ENCODE measurements at places on chromosomes 4 and X.
A peak's percentile ranks its signal among the peaks of the same experiment; 100 is the strongest.

DNA sequence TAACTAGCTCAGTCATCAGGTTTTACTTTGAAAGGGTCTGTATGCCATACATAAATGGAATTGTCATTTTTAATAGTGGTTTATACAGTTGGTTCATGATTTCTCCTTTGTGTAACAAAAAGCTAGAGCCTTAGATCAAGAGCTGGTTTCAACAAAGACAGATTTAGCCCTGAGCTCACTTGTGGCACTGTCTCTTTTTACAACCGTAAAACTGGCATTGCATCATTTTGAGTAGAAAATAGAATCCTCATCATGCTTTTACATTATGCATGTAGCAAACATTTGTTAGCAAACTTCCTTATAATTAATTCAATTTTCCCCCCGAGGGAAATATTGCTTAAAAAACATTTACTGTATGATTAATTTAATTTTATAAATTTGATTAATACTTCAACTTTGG, 1871.5 kb downstream of the ARAP2 start:
- DNase-seq, result no peak

DNA sequence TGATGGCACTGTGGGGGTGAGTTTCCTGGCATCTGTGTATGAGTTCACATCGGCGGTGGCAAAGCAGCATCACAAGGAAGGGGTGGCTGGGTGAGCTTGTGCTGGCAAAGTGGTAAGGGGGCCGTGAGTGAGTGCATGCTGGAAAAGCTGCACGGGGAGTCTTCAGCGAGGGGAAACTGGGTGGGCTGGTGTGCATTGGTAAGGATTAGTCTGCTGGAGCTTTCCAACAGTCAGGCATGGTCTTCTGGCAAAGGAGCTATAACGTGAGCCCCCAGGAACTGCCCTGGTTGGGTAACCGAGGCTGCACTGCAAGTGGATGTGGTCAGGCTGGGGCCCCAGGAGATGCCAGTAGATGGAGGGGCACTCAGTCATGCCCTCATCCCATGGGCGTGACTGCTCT, 30.7 kb downstream of the ADAM29 start:
- DNase-seq, result no peak

DNA sequence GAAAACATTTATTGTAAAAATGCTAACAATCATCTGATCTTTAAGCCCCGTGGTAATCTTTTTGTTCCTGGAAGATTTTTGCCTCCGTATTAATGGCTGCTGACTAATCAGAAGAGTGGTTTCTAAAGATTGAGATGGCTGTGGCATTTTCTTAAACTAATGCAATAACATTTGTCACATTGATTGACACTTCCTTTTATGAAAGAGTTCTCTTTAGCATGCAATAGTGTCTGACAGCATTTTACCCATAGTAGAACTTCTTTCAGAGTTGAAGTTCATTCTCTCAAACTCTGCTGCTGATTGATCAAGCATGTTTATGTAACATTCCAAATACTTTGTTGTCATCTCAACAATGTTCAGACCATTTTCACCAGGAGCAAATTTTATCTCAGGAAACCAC, 26.8 kb upstream of the UGT2B4 start:
- no peak for DNase-seq

GRCh38 chrX:102652031-102652688, 877 bp downstream of the GPRASP1 start:
- DNase-seq, result peak; percentile 47

- DNase-seq, result no peak
These were observed 130.2 kb downstream of the ENOX2 start for GRCh38 chrX:130772776-130773143.

- DNase-seq, result no peak
These were observed 19.1 kb downstream of the STARD8 start for GRCh38 chrX:68666580-68666979.

DNA sequence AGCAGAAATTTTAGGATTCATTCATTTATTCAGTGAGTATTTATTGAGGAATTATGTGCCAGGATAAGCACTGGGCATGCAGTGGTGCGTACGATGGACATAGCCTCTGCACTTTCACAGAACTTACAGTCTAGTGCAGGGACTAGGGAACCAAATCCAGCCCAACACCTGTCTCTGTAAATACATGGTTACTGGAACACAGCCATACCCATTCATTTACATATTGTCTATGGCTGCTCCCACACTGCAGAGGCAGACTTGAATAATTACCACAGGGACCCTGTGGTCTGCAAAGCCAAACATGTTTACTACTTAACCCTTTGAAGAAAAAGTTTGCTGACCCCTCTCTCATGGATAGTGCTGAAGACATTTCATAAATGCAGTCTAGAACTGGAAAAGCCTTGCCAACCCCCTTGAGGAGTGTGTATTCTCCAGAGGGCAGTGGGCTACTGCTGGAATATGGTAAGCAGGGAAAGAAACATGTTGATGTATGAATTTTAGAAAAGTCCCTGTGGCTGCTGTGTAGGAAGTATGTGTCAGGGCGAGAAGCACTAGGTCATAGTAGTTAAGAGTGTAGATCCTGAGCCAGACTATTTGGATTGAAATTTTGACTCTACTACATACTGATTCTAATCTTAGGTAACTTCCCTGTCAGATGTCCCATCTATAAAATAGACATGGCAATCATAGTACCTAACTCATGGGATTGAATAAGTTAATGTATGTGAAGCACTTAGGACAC, 75.5 kb downstream of the GALNT7 start:
- DNase-seq, result no peak

DNA sequence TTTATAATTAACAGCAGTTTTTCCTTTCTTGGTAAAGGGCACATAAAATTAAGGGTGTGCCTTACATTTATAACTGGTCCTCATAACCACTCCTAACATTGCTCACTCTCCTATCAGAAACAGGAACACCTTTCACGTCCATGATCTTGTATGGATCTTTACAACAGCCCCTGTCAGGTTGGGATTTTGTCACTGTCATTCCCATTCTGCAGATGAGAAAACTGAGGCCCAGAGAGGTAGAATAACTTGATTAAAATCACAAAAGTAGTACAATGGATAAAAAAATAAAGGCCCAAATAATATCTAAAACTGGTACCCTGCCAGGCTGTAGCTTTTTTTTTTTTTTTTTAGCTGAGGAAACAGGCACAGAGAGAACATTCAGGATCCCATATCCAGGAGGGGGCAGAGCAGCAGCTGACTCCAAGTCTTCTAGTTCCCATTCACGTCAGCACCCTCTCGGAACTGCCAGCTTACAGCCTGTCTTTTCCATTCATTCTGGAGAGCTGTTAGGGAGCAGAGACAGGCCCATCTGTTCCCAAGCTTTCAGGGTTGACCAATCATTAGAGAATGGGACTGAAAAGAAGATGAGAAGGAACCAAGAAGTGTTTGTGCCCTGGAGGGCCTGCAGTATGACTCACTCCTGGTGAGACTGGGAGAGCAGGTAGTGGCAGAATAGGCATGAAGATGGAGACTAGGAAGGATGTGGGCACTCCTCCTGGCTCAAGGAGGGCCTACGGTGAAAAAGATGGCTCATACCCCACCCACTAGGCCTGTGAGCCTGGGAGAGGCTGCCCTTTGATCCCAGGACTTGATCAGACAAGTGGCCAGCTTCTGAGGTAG, 7.3 kb downstream of the SUV39H1 start:
- DNase-seq, result no peak

DNA sequence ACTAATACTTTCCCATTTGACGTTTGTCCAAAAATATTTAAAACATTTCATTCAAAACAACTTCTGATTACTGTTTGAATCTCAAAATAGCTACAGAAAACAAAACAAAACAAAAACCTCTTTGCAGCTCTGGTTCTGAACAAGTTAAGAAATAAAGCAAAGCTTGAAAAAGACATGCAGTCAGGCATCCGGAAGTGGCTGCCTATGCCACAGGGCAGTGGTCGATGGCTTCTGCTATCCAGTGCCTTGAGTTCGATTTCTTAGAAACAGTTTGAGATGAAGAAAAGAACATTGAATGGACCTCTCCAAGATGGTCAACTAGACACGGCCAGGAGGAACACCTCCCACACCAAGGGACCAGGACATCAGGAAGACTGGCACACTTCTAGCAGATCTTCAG, 125.3 kb downstream of the SCFD2 start:
- no peak for DNase-seq

- DNase-seq, result peak; percentile 10
These were observed 103.5 kb downstream of the LDB2 start for GRCh38 chr4:16794816-16795445.

All from H1 (cell line).